ENCODE measurements at places on chromosomes 1 and 21.
A peak's percentile ranks its signal among the peaks of the same experiment; 100 is the strongest.

GRCh38 chr21:21383126-21383525, 384.9 kb downstream of the NCAM2 start:
- no peak for DNase-seq

GRCh38 chr1:235818632-235819136, 48.0 kb downstream of the LYST start:
- no peak for DNase-seq

DNA sequence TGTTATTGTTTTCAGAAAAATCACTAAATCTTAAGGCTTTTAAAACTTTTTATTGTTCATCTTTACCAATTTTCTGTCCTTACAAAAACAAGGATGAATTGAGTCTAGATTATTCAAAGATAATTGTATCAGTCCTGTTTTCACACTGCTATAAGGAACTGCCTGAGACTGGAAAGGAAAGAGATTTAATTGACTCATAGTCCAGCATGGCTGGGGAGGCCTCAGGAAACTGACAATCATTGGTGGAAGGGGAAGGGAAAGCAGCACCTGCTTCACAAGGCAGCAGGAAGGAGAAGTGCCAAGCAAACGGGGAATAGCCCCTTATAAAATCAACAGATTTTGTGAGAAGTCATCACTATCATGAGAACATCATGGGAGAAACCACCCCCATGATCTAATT, 455.6 kb upstream of the ZP4 start:
- DNase-seq: no peak

DNA sequence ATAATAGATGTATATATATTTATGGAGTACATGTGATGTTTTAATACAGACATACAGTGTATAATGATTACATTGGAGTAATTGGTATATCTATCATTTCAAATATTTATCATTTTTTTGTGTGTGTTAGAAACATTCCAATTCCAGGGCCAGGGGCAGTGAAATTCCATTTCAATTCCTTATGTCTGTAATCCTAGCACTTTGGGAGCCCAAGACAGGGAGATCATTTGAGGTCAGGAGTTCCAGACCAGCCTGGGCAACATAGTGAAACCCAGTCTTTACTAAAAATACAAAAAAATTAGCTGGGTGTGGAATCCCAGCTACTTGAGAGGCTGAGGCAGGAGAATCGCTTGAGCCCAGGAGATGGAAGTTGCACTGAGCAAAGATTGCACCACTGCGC, 30.4 kb upstream of the PDC start:
- no peak for DNase-seq

GRCh38 chr1:244180256-244180655, 129.2 kb downstream of the ZBTB18 start:
- no peak for DNase-seq

- DNase-seq: no peak
Measured at GRCh38 chr1:32892368-32893197, 6.3 kb downstream of the HPCA start.

- DNase-seq: no peak
Measured at GRCh38 chr1:152823294-152823693, 4.0 kb upstream of the LCE1A start.

DNA sequence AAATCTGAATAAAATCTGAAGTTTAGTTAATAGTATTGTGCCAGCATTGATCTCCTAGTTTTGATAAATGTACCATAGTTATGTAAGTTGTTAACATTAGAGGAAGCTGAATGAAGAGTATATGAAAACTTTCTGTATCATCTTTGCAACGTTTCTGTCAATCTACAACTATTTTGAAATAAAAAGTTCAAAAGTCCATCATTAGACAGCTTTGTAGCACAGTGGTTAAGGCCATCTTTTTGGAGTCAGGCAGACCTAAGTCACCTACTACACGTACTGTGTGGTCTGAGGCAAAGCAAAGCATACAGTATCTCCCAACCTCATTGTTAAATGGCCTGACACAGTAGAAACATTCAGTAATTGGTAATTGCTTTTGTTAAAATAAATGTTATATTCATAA, 47.9 kb upstream of the ATP1A1 start:
- no peak for DNase-seq

- DNase-seq: no peak
Measured at GRCh38 chr1:175000697-175001187, 995 bp downstream of the CACYBP start.

- DNase-seq: peak; percentile 43
Measured at GRCh38 chr1:54950369-54951163, 29.9 kb upstream of the TMEM61 start.

DNA sequence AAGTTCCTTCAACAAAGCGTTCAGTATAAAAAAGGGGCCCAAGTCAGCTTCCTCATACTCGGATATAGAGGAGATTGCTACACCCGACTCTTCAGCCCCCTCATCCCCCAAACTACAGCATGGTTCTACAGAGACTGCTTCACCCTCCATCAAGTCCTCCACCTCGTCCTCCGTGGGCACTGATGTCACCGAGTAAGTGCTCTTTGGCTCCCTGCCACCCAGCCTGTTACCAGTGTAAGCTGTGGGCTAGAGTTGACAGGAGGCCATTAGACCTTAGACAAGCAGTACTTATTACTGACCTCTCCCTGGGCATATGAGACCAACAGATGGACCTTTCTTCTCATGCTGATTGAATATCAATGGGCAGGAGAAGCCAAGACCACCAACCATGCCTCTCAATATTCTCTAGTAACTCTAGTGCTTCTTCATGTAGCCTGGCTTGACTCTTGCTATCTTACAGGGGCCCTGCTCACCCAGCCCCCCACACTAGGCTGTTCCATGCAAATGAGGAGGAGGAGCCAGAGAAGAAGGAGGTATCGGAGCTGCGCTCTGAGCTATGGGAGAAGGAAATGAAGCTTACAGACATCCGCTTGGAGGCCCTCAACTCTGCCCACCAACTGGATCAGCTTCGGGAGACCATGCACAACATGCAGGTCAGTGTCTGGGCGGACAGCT, 20.9 kb upstream of the IPO9 start:
- no peak for DNase-seq

DNA sequence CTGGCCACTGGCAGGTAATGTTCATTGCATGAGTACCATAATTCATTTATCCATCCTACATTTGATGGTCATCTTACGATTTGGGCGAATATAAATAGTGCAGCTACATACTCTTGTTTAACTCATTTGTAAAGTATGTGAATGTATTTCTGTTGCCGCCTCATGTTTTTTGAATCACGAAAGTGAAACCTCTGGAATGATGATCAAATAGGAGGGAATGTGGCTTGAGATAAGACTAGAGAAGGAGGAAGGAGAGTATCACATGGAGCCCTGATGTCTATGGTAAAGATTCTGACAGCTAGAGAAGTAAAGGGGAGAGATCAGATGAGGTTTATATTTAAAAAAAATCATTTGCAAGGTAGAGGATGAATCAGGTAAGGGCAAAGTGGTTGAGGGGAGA, 8.0 kb downstream of the MRPS14 start:
- DNase-seq: no peak
